ENCODE measurements at places on chromosomes 16 and 17.

DNA sequence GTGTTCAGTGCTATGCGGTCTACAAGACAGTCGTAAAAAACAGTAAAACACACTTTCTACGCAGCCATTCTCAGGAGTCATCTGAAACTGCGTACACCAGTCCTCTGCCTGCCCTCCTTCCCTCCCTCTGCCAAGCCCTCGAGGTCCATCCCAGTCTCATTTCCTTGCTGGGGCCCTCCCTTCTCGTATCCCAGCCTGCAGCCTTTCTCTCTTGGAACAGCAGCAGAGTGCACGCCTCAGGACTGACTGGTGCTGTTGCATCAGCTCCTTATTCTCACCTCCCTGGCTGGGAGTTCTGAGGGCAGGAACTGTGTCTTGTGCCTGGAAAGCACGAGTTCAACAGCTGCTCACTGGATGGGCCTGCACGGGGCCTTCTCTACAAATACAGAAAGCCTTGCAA is 12.5 kb downstream of the FAHD1 start:
- DNase-seq: no peak

- DNase-seq: no peak
Measured at GRCh38 chr16:84914273-84914672, 94.5 kb downstream of the CRISPLD2 start.

DNA sequence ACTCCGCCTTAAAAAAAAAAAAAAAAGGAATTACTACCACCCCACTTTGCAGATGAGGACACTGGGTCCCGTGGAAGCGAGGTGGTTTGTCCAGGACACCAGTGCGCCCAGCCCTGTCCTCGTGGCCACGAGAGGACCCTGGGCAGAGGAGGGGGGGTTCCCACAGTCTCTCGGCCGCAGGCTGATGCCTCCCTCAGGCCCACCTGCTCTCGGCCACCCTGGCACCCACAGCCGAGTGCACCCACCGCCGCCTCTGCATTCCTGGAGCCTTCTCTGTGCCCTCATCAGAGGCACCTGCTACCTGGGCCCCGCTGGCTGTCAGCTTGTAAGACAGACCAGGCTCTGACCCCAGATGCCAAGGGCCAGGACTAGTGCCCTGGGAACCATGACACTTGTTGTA is 28.1 kb upstream of the PVALEF start:
- DNase-seq: no peak

- no peak for DNase-seq
Measured at GRCh38 chr16:75250809-75251279, 580 bp downstream of the BCAR1 start.

- DNase-seq: no peak
Measured at GRCh38 chr16:50434872-50435478, 66.2 kb upstream of the BRD7 start.

DNA sequence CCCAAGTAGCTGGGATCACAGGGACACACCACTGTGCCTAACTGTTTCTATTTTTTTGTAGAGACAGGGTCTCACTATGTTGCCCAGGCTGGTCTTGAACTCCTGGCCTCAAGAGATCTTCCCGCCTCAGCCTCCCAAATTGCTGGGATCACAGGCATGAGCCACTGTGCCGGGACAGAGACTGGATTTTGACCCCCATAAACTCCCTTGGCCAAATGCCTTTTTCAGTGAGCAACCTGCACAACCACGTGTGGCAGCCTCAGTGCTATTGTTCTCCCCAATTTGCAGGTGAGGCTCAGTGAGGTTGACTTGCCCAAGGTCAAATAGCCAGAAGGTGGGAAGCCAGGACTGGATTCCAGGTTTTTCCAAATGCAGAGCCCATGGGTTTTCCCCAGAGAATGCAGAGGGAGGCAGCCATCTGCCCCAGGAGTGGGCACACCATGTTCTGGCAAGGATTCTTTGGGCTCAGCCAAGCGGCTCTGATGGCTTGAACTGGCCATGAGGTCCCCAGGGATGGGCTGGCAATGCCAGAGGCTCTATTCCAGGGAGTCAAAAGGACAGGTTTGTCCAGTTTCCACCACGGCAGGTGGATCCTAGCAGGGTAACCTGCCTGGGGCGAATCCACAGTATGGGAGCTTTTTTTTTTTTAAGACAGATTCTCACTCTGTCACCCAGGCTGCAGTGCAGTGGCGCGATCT is 1.8 kb downstream of the IL27 start:
- no peak for DNase-seq

GRCh38 chr16:22217890-22218730 is 12.0 kb downstream of the EEF2K start:
- DNase-seq: no peak

Data from C1 segment of cervical spinal cord (tissue), 14 donors.